ENCODE measurements at places on chromosomes 4 and X.

- H3K27me3 ChIP-seq: no peaks in the 10 kb centered on the region
- no peak overlapping the region for H3K27ac ChIP-seq
- no peak for DNase-seq
- H3K4me3 ChIP-seq: no peak overlapping the region
Measured at GRCh38 chr4:158208963-158209640, 1.2 kb upstream of the TMEM144 start.

DNA sequence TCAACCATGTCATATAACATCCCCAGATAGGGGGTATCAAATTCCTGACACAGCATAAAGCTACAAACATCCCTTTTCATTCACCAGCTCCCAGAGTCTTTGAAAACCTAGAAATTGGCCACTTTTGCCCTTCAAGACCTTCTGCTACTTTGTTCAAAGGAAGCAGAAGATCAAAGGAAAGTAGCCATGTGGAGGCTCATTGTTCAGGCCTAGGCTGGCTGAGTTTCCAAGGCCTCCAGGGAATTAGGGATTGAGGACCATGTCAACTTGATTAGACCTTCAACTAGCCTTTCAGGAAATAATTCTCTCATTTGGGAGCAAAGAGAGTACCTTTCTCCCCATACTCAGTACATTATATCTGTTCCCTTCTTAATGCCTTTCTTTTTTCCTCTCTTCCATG, 66.8 kb upstream of the ATXN3L start:
- H3K4me1 ChIP-seq: peaks cover 37% of the 10 kb centered on the region
- no peak overlapping the region for H3K4me3 ChIP-seq
- no peaks in the 10 kb centered on the region for H3K36me3 ChIP-seq
- H3K27me3 ChIP-seq: no peaks in the 10 kb centered on the region

- no peaks in the 10 kb centered on the region for H3K27me3 ChIP-seq
- H3K4me1 ChIP-seq: peaks cover 19% of the 10 kb centered on the region
- no peak for DNase-seq
- H3K36me3 ChIP-seq: no peaks in the 10 kb centered on the region
- no peak overlapping the region for H3K4me3 ChIP-seq
Measured at GRCh38 chr4:2806390-2807355, 13.8 kb downstream of the SH3BP2 start.

DNA sequence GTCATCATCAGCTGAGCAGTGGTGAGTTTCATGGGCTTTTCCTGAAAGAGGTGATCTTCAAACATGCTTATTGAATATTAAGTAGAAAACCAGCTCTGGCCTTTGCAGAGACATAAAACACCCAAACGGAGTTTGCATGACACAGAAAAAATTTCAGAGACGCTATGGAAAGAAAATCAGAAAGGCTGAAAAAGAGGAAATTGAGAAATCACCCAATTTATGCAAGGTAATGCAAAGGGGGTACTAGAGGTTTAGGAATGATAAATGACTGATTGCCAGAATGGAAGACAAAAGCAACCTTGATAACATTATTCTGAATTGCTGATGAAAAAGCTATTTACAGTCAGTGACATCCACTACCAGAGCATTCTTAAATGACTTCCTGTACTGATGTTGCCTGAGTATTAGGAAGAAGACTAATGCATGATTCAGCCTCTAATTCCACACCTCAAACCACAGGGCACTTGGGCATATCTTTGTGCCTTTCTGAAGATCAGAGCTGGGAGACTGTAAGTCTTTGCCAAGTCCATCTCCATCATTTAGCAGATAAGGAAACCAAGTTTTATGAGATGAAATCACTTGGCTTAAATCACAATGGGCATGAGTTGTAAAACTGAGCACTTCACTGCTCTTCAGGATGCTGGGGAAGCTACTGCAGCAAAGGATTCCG, 565.7 kb downstream of the PPARGC1A start:
- DNase-seq: no peak
- no peak overlapping the region for H3K27ac ChIP-seq
- no peaks in the 10 kb centered on the region for H3K36me3 ChIP-seq
- H3K4me3 ChIP-seq: no peak overlapping the region

DNA sequence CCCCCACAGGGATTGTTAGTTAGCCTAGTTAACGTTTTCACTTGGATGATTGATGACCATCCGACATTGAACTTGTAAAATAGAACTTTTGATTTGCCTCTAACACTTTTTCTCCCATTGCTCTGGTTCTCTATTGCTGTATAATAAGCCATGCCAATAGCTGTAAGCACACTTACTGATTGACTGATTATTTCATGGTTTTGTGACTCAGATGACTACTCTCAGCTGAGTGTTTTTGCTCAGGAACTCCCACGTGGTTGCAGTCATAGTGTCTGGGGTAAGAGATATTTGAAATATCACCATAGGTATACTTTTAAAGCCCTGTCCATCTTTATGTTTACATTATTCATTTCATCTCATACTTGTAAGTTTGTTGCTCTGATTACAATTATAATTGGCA, 1285.5 kb downstream of the STIM2 start:
- no peak for DNase-seq
- no peak overlapping the region for H3K4me3 ChIP-seq
- H3K4me1 ChIP-seq: no peaks in the 10 kb centered on the region
- H3K27me3 ChIP-seq: no peaks in the 10 kb centered on the region
- H3K27ac ChIP-seq: no peak overlapping the region
- no peaks in the 10 kb centered on the region for H3K36me3 ChIP-seq

DNA sequence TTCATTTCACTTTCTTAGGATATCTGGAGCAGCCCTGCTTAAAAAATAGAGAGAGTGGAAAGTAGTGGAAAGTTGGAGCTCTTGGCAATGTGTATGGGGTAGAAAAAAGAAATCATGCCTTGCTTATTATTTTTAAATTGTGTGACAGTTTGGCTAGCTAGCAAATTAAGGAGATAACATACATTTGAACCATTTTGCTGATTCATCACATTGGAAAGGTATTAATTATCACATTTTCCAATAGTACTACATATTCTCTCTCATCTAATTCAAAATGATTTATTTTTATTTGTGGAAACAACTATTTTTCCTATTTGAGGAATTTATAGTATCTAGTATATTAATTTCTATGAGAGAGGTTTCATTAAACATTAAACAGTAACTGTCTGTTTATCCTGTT, 280.4 kb downstream of the KLHL4 start:
- H3K27ac ChIP-seq: no peak overlapping the region
- no peak overlapping the region for H3K4me3 ChIP-seq
- no peaks in the 10 kb centered on the region for H3K27me3 ChIP-seq
- no peaks in the 10 kb centered on the region for H3K36me3 ChIP-seq
- H3K4me1 ChIP-seq: peaks cover 8% of the 10 kb centered on the region
- no peak for DNase-seq

- H3K4me3 ChIP-seq: no peak overlapping the region
- no peak for DNase-seq
- no peaks in the 10 kb centered on the region for H3K27me3 ChIP-seq
- no peaks in the 10 kb centered on the region for H3K36me3 ChIP-seq
Measured at GRCh38 chrX:140480765-140481164, 24.1 kb downstream of the SOX3 start.

GRCh38 chr4:62394766-62395165, 1194.6 kb downstream of the ADGRL3 start:
- H3K4me1 ChIP-seq: no peaks in the 10 kb centered on the region
- H3K4me3 ChIP-seq: no peak overlapping the region
- no peaks in the 10 kb centered on the region for H3K27me3 ChIP-seq
- no peaks in the 10 kb centered on the region for H3K36me3 ChIP-seq

- H3K36me3 ChIP-seq: no peaks in the 10 kb centered on the region
- H3K4me1 ChIP-seq: peaks cover 32% of the 10 kb centered on the region
- H3K27me3 ChIP-seq: no peaks in the 10 kb centered on the region
- peak overlapping the region; percentile 72 for H3K4me3 ChIP-seq
- no peak overlapping the region for H3K27ac ChIP-seq
Measured at GRCh38 chr4:145483514-145483913, 1.9 kb downstream of the SMAD1 start.

DNA sequence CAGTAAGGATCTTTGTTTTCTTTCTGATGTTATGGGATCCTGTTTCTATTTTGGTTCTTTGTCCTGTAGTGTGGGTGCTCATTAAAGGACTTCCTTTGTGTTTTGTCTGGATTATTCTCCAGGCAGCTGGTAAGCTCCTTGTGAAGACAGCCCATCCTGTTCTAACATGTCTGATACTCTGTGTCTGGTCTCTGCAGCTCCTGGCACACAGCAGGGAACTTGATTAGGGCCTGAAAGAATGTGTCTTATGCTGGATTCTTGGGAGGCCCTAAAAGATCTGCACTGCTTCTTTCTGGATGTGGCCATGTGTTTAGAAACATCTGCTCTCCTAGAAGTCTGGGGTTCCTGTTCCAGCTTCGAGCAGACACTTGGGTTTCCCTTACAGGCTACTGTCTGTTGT, 38.1 kb upstream of the ATXN3L start:
- no peaks in the 10 kb centered on the region for H3K27me3 ChIP-seq
- DNase-seq: peak; percentile 74
- H3K4me1 ChIP-seq: peaks cover 29% of the 10 kb centered on the region
- no peaks in the 10 kb centered on the region for H3K36me3 ChIP-seq
- H3K27ac ChIP-seq: peak overlapping the region; percentile 59

DNA sequence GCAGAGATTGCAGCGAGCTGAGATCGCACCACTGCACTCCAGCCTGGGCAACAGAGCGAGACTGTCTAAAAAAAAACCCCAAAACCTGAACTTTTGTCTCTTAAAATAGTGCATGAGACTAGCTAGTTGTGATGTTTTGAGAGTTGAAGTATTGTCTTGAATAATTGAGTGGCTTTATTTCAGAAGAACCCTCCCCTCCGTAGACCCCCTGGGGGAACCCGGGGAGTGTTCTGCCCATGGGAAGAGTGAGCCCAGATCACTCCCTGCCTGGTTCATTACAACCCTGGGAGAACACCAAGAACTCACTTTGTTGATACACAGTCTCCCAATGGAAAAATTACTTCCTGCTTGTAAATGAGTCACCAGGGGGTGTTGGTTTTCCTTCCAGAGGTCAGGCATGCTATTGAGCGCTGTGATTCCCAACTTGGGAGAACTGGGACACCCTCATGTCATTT, 65.3 kb upstream of the SHISA3 start:
- DNase-seq: no peak
- H3K4me3 ChIP-seq: no peak overlapping the region
- no peaks in the 10 kb centered on the region for H3K27me3 ChIP-seq
- H3K27ac ChIP-seq: no peak overlapping the region

DNA sequence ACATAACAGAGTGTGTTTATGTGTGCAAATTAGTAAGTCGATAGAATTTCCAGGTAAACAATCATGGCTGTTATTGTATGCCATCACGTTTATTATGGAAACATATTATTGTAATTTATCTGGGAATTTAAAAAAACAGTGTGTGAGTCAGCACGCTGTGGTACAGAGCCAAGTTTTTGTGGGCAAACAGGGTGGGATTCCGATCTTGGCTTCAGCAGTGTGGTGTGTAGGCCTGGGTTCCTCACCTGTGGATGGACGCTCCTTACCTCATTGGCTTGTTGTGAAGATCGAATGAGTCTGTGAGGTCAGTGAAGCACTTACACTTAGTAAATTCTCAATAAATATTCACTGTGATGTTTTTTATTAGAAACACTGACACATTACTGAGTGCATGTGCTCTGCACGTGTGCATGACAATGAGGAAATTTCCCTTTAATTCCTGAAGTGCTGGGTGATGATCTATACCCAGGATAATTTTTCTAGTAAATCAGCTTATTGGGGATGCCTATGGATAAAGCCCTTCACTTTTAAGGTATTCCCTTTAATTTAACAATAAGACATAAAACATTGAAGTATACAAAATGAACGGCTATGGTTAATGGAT, 36.4 kb downstream of the SLIT2 start:
- H3K36me3 ChIP-seq: no peaks in the 10 kb centered on the region
- H3K4me3 ChIP-seq: no peak overlapping the region
- no peaks in the 10 kb centered on the region for H3K27me3 ChIP-seq
- no peak overlapping the region for H3K27ac ChIP-seq

GRCh38 chr4:74675673-74676279, 118.5 kb downstream of the BTC start:
- peak; percentile 62 for DNase-seq
- H3K4me3 ChIP-seq: no peak overlapping the region
- H3K27ac ChIP-seq: no peak overlapping the region
- no peaks in the 10 kb centered on the region for H3K36me3 ChIP-seq

DNA sequence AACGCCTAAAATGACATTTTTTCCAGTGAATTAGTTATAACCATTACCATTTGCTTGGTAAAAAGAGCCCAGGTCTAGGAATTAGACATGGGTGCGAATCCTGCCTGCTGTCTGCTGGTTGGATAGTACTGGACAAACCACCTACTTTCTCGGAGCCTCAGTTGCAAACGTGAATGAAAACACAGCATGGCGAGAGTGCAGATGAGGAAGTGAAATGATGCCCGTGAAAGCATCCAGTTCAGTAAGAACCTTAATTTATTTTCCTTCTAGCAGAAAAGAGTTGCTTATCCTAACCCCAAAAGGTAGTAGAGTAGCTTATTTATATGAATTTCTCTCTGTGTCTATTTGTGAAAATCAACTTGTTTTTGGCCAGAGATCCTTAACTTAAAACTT, 171.4 kb upstream of the GALNT7 start:
- H3K27me3 ChIP-seq: no peaks in the 10 kb centered on the region
- no peaks in the 10 kb centered on the region for H3K36me3 ChIP-seq
- peaks cover 10% of the 10 kb centered on the region for H3K4me1 ChIP-seq
- H3K27ac ChIP-seq: no peak overlapping the region
- no peak for DNase-seq
- no peak overlapping the region for H3K4me3 ChIP-seq

- H3K4me3 ChIP-seq: no peak overlapping the region
- no peaks in the 10 kb centered on the region for H3K4me1 ChIP-seq
- H3K27me3 ChIP-seq: no peaks in the 10 kb centered on the region
Measured at GRCh38 chrX:40043895-40044294, 53.9 kb downstream of the BCOR start.

GRCh38 chr4:185384930-185385331, 10.8 kb downstream of the LRP2BP start:
- no peak for DNase-seq
- no peaks in the 10 kb centered on the region for H3K36me3 ChIP-seq
- H3K27me3 ChIP-seq: no peaks in the 10 kb centered on the region
- no peak overlapping the region for H3K27ac ChIP-seq

- no peak for DNase-seq
- no peak overlapping the region for H3K27ac ChIP-seq
- peak overlapping the region; percentile 83 for H3K4me3 ChIP-seq
- no peaks in the 10 kb centered on the region for H3K27me3 ChIP-seq
- H3K36me3 ChIP-seq: no peaks in the 10 kb centered on the region
Measured at GRCh38 chrX:48910926-48911411, 477 bp downstream of the SLC35A2 start.

- H3K27me3 ChIP-seq: no peaks in the 10 kb centered on the region
- H3K36me3 ChIP-seq: no peaks in the 10 kb centered on the region
- H3K4me3 ChIP-seq: no peak overlapping the region
- DNase-seq: no peak
- H3K27ac ChIP-seq: no peak overlapping the region
Measured at GRCh38 chr4:96009427-96010119, 169.7 kb downstream of the PDHA2 start.

- no peaks in the 10 kb centered on the region for H3K27me3 ChIP-seq
- no peak overlapping the region for H3K4me3 ChIP-seq
- no peak for DNase-seq
- no peaks in the 10 kb centered on the region for H3K36me3 ChIP-seq
Measured at GRCh38 chr4:116531026-116531425, 554.4 kb downstream of the TRAM1L1 start.

Data from neural progenitor cell (in vitro differentiated cells).